ENCODE measurements at places on chromosomes 6 and 20.

DNA sequence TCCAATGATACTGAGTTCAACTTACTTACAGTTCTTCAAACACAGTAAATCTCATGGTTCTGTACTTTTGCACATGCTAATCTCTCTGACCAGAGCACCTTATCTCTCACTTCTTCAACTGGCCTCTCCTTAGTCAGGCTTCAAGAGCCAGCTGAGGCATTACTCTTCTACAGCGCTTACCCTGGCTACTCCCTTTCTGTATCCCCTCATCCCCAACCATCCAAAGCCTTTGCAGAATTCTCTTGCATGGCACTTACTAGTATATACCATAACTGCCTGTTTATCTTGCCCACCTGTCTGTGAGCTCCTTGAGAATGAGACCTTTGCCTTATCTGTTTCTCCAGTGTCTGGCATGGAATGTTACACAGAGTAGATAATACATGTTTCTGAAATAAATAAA lies 49.2 kb downstream of the SESN1 start:
- peaks cover 13% of the 10 kb centered on the region for H3K4me1 ChIP-seq
- peak overlapping the region; percentile 1 for H3K27ac ChIP-seq
- no peaks in the 10 kb centered on the region for H3K27me3 ChIP-seq
- H3K4me3 ChIP-seq: no peak overlapping the region
- DNase-seq: no peak
- H3K36me3 ChIP-seq: no peaks in the 10 kb centered on the region

DNA sequence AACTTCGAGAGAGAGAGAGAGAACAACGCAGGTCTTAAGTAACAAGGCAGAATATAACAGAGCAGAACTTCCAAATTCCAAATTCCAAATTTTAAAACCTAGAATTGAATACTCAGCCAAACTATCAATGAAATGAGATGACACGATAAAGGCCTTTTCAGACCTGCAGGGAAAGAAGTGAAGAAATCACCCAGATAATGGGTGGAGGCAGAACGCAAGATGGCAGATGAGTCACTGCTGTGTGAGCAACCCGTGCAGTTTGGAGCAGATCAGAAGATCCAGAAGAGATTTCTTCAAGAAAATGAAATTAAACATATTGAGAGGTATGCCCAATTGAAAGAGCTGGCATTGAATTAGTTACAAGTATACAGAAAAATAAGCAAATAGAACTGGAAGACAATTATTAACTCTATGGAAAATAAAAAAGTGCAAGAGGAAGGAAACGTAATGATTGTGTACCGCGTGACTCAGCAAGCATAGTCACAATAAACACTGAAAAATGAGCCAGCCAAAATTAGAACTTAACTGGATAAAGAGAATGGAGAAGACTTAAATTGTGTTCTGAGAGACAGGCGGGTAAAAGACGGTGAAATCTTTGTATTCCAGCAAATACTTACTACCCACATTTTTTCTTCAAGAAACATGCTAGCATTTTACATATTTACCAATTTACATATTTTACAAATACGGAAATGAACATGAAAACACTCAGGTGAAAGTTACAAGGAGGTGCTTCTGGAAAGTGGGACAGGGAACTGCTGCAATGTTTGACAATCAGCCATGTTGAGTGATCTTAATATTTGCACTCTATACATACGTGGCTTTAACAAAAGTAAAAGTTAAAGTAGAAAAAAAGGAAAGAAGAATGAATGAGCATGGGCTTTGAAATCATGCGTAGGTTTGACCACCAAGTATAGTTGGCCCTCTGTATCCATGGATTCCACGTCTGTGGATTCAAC lies 87.9 kb upstream of the CDYL start:
- no peak for DNase-seq
- no peaks in the 10 kb centered on the region for H3K4me1 ChIP-seq
- peaks cover 23% of the 10 kb centered on the region for H3K27me3 ChIP-seq
- H3K27ac ChIP-seq: no peak overlapping the region
- H3K4me3 ChIP-seq: no peak overlapping the region

GRCh38 chr6:159577564-159577963 lies 115.5 kb downstream of the SOD2 start:
- H3K4me1 ChIP-seq: no peaks in the 10 kb centered on the region
- no peak overlapping the region for H3K27ac ChIP-seq
- no peaks in the 10 kb centered on the region for H3K36me3 ChIP-seq
- H3K4me3 ChIP-seq: no peak overlapping the region

DNA sequence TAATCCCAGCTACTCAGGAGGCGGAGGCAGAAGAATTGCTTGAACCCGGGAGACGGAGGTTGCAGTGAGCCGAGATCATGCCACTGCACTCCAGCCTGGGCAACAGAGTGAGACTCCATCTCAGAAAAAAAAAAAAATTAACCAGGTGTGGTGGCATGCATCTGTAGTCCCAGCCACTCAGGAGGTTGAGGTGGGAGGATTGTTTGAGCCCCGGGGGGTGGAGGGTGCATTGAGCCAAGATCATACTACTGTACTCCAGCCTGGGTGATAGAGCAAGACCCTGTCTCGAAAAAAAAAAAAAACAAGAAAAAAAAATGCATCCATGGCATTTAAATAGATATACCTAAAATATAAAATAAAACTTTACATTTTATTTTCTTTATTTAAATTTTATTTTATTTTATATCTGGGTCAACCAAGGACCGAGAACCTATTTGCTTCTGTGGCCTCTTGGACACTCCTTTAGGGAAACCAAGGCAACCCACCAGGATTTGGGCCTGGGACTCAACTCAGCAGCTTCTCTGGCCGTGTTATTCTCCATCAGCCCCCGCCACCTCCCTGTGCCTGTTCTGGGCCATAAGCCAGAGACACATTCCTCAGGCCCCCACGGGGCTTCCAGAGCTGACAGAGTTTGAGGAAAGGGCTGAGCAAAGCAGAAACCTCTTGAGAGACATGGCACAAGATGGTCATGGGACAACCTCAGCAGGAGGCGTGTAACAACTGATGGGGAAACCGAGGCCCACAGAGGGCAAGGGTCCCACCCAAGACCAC lies 6.2 kb downstream of the SNTA1 start:
- no peak overlapping the region for H3K27ac ChIP-seq
- peaks cover 2% of the 10 kb centered on the region for H3K36me3 ChIP-seq
- H3K27me3 ChIP-seq: no peaks in the 10 kb centered on the region
- no peak overlapping the region for H3K4me3 ChIP-seq
- H3K4me1 ChIP-seq: peaks cover 5% of the 10 kb centered on the region
- no peak for DNase-seq
